ENCODE measurements at places on chromosomes 12 and 14. TPM values are rescaled to one million over a fixed set of nuclear protein-coding genes. Genes with fewer than 3 reads are reported as not detected.

DNA sequence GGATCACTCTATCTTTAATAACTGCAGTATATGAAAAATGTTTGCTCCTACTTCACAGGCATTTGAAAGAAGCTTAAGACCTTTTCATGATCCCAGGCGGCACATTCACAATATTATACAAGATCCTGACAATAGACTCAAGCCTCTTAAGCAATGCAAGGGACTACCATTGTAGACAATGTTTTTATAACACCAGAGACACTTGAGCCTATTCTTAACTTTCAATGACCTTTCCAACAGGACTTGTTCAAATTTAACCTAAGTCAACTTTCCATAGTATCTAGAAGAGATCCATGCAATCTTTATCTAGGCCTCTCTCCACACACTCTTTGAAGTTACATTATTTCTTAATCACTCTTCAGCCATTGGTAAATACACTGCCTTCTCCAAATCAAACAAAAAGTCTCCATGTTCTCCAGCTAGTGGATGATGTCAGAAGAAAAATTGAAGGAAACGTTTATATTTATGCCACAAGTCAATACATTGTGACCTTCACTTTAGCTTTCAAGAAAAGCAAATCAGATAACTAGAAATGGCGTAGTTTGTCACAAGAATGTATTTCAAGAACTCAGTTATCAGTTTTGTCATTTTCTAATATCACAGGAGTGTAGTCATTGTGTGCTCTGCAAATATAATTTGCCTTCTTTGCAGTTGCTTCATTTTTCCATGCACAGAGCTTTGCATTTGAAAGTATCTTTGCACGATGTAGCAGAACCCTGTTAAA lies 41.2 kb downstream of the PHLDA1 start:
- DNase-seq, result no peak

GRCh38 chr12:71476513-71476912 lies 36.9 kb downstream of the LGR5 start:
- no peak for DNase-seq

Gene KRT72
- total RNA-seq, result not detected

Gene CNTN1
- 15.2 TPM for total RNA-seq

Gene ADSS1
- total RNA-seq, result 10.3 TPM

DNA sequence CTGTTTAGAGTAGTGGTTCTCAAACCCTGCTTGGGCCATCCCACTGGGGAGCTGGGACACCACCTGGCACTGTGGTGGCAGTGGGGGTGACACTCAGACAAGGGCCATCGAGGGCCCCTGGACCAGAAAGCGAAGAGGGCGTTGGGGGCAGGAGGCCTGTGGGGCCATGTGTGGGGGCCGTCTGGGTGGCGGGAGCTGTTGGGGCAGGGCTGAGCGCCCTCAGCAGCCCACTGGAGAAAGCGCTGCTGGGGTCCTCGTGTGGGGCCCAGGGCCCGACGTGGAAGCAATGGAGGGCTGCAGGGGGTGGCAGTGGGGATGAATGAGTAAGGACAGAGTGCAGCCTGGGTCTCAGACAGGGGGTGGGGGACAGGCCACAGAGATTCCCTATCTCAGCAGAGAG lies 5.9 kb upstream of the ADSS1 start:
- DNase-seq, result no peak

DNA sequence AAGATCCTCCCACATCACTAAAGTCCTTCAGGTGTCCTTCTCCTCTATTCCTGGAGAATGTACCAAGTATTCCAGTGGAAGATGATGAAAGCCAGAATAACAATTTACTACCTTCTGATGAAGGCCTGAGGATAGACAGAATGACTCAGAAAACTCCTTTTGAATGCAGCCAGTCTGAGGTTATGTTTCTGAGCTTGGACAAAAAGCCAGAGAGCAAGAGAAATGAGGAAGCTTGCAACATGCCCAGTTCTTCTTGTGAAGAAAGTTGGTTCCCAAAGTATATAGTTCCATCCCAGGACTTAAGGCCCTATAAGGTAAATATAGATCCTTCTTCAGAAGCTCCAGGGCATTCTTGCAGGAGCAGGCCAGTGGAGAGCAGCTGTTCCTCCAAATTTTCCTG lies 54.6 kb upstream of the HELB start:
- DNase-seq, result no peak

GRCh38 chr12:57048423-57049118 lies 1.4 kb downstream of the MYO1A start:
- DNase-seq, result no peak

DNA sequence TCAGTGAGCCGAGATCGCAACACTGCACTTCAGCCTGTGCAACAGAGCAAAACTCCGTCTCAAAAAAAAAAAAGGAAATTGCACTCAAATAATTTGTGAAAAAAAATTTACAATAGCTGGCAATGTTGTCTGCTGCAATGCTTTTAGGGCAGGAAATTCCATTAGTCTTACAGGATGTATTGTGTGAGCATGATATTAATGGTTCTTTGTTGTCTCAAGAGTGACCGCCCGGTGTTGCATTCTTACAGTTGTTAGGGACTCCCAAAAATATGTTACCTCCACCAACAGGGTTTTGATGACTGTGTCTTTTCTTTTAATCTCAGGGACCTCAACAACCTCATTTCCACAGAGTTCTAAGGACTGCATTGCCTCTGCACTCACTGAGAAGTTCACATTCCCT lies 44.8 kb downstream of the PZP start:
- DNase-seq, result no peak

DNA sequence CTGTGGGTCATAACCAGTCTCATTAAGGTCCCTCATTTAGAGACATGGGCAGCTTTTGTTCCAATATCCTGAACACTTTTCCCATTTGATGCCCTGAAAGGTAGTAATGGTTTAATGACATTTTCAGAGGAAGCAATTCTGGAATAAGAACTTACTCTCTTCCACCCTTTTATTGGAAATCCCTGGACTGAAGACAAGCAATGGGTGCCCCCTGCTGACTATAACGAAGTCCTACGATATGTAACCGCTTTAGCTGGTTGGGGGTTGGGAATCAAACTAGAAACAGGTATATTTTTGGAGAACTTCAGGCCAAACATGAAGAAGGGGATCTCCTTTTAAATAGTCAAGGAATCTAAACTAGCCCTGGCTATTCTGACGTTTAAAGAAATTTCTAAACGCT lies 20.5 kb downstream of the SARNP start:
- no peak for DNase-seq

DNA sequence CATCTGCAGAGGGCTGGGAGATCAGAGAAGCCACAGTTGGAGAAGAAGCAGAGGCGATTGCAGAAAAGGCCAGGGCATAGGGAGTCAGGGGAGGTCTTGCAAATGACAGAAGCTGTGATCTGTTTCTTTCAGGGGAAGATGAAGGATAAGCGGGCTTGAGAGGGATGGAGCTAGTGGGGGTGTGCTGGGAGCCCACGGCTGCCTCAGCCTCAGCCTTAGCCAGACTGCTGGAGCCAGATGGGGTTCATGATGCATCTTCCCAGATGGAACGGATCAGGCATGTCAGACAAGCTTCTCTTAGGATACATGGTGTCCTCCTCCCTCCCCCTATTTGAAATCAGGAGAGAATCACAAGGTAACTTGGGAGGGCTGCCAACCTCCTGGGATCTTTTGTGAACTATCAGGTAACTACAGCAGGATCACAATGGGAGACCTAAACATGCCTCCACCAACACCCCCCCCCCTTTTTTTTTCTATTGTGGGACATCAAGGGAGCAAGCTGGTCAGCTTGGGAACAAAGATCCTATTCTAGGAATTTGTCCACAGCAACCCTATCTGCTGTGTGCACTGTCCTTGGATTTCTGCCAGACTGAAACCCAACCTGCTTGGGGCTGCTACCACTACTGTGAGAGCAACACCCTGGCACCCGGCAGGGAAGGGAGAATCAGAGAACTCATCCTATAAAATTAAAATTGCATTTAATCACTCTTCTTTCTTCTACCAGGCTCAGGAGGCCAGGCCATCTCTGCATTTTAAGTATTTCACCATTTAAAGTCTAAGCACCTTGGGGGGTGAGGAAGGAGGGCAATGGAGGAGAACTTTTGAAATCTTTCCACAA lies 10.7 kb upstream of the ATP2A2 start:
- no peak for DNase-seq

DNA sequence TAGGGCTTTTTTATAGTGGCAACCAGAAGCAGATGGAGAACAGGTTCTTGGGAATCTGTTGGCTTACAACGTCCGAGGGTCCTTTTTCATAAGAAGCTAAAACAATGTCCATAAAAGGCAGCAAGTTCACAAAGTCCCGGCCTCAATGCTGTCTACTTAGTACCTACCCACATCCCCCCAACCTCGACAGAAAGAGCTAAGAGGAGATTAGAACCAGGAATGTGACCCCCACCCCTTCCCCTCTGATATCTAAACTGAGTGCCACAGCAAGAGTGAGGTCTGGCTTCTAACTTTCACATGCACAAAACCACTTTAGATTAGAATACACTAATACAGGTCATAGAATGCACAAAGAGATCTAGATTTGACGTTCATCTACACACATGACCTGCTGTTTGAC lies 4.5 kb downstream of the DPF3 start:
- DNase-seq, result no peak

DNA sequence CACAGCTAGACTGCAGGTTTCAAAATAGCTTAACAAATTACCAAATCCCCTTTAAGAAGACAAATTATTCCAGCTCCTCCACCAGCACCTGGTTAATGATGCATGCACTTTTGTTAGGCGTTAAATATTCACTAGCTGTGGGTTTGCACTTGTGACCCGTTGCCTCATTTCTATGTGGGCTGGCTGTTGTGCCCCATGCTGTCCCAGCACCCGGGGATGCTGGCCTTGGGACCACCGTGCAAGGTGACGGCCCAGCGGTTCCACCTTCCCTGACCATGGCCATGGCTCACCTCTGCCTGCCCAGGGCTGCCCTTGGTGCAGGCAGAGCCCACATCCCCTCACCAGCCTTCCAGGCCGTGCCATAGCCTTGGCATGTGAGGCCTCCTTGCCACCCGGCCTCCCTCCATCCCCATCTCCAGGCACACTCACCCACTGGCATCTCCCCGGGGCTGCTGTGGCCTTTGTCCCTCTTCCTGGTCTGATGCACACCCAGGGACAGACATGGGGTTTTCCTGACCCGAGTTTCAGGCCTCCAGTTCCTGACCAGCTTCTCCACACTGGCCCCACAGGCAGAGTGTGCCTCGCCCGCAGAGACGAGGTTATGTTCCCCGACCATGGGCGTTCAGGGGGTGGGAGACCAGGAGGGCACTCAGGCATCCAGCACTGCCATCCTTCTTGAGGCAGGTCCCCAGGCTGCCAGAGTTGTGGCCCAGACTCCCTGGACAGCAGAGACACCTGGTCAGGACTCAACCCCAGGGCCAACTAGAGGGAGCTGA lies 20.3 kb upstream of the C14orf180 start:
- DNase-seq, result no peak

Gene APOF
- not detected for total RNA-seq

Gene RBP5
- total RNA-seq, result 3.7 TPM

Gene EPS8
- total RNA-seq, result 104 TPM

Gene PLCZ1
- not detected for total RNA-seq

- no peak for DNase-seq
Measured at GRCh38 chr14:88870777-88871176, 46.3 kb downstream of the TTC8 start.

Gene PRIM1
- 12.8 TPM for total RNA-seq

GRCh38 chr14:21136024-21136423 lies 19.8 kb downstream of the OR5AU1 start:
- DNase-seq, result no peak

DNA sequence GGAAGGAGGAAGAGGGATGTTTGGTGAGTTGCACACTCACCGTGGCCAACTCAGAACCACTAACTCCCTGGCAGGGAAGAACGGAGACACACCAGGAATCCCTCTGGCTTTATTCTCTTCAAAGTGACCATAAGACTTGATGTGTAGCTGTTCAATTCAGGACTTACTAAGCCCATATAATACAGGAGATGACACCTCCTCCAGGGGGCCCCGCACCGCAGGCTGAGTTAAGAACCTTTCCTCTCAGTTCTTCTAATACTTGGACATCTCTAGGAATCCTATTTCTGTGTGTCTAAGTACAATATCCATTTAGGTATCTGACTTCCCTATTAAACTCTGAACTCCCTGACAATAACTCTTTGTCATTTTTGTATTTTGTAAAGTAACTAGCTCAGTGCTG lies 49.5 kb downstream of the DCAF4 start:
- no peak for DNase-seq

- DNase-seq, result no peak
Measured at GRCh38 chr14:92280554-92281262, 42.3 kb upstream of the SLC24A4 start.

GRCh38 chr12:12244341-12244740 lies 22.5 kb downstream of the LRP6 start:
- DNase-seq, result no peak

DNA sequence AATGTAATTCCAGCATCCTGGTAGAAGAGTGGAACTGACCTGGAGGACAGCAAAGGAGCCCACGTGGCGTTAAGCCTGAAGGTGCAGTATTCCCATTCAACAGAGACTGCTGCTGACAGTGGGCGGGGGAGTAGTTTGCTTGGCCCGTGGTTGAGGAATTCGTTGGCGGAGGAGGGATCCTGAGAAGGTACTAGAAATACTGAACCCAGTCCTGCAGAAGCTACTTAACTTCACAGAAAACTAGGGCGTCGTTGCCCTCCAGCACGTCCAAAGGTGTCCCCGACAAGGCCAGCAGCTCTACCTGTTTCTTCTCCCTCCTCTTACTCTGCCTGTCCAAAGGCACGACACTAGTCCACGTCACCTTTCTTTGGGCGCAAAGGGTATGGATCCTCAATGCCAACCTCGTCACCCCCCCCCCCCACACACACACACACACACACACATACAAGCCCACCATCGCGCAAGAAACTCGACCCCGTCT lies 303 bp downstream of the PUS7L start:
- DNase-seq, result peak; percentile 92

Gene TEX52
- not detected for total RNA-seq

- DNase-seq, result no peak
Measured at GRCh38 chr12:61991661-61992060, 268.5 kb upstream of the USP15 start.

DNA sequence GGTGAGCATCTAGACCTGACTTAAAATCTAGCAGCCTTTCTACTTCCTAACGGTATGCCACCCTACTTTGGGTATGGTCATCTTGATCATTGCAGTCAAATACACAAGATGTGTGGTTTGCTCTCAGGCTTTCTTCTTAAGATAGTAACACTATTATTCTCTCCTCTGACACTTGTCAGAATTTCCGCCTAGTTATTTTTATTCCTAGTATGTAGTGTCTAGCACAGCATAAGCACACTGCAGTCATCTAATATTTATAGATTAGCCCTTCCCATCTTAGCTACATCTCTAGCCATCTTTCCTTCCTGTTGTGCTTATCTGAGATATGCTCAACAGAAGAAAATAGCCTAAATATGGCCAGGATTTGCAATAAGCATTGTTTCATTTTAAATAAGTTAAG lies 180.1 kb downstream of the C12orf50 start:
- DNase-seq, result no peak

Measured in vagina (tissue), 2 donors.